Large intestine (tissue), 12 donors: ENCODE measurements at places on chromosomes 1 and 21. TPM values are rescaled to one million over a fixed set of nuclear protein-coding genes. Genes with fewer than 3 reads are reported as not detected.

GRCh38 chr1:55816456-55817426 is 601.6 kb upstream of the USP24 start:
- DNase-seq = no peak

DNA sequence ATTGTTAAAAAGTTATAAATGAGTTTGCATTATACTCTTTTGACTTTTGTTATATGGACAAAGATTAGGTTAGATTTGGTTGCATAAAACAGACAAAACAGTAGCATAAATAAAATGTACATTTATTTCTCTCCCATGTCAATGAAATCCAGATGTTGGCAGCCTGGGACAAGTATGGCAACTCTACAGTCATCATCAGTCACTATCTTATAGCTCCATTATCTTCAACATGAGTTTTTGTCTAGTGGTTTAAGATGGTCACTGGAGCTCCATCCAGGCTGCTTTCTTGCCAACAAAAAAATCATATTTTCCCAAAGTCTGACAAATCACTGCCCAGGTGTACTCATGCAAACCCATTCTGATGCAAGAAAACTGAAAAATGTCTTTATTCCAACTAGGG is 83.8 kb downstream of the CD58 start:
- no peak for DNase-seq

Gene SPATA6
- polyA plus RNA-seq = 8.2 TPM

DNA sequence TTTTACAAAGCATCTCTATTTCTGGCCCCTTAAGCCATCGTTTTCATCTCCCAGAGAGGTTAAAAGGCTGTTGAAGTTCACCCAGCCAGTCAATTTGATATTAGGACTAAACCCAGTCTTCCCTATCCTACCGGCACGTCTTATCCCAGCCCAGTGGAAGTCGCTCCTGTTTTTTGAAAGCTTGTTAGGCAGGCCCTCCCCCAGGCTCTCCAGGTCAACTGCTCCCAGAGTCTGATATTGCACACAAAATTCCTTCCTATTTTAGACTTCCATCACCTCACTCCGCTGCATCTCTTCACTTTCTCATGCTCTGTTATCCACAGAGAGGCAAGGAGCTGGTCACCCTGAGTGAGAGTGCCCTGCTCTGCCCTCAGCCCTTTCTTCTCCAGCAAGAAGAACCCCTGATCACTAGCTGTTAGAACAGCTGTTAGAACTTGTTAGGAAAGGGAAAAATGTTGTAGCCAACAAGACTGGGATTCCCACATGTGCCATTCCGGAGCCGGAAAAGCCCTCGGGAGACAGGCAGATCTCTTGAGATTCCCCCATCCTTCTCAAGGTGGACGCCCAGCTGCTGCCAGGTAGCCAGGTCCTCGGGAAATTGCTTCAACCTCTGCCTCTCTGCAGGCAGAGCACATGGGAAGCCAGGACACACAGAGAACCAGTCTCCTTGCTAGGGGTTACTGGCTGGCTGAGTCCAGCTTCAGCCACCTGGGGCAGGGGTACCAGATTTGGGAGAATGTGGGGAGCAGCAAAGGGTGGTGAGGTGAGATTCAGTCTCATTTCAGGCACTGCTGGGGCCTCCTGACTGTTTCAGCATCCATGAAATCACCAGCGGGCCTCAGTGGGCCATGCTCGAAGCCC is 25.7 kb downstream of the PLXNA2 start:
- no peak for DNase-seq

GRCh38 chr1:87273291-87273690 is 55.4 kb upstream of the LMO4 start:
- DNase-seq = no peak

- no peak for DNase-seq
These were observed 15.2 kb downstream of the SSX2IP start for GRCh38 chr1:84675106-84675505.

- DNase-seq = no peak
These were observed 148.4 kb downstream of the TLR5 start for GRCh38 chr1:222994511-222995235.

DNA sequence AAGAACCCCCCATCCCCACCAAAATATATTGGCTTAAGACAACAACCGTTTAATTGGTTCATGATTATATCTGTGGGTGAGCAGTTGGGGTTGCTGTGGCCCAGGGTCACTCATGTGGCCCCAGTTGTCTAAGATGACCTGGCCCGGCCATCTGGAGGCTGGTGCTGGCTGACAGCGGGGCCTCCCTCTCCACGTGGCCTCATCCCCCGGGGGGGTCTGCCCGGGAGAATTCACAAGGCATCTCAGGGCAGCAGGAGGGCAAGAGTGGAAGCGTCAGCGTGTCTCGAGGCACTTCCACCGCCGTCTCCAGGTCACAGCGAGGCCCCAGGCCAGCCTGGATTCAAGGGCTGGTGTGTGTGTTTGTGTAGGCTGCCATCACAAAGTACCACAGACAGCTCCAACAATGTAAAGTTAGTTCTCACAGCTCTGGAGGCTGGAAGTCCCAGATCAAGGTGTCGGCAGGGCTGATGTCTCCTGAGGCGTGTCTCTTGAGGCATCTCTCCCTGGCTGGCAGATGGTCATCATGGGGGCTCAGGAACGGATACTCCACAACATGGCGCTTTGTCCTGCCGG is 11.0 kb upstream of the UTS2 start:
- no peak for DNase-seq

GRCh38 chr1:179108644-179109043 is 26.8 kb downstream of the TOR3A start:
- DNase-seq = no peak

GRCh38 chr1:78113156-78113916 is 67.6 kb downstream of the GIPC2 start:
- DNase-seq = no peak
